CD4-positive, alpha-beta T cell treated with Interleukin-15 for 4 hours (primary cell): ENCODE measurements at places on chromosomes 3 and 15.
A peak's percentile ranks its signal among the peaks of the same experiment; 100 is the strongest.

DNA sequence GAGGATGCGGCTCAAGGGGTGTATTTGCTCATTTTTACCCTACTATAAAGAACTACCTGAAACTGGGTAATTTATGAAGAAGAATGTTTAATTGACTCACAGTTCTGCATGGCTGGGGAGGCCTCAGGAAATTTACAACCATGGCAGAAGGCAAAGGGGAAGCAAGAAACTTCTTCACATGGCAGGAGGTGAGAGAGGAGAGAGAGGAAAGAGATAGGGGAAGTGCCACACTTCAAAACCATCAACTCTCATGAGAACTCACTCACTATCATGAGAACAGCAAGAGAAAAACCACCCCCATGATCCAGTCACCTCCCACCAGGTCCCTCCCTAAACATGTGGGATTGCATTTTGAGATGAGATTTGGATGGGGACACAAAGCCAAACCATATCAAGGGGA lies 192.7 kb downstream of the DIPK2A start:
- no peak for DNase-seq

GRCh38 chr3:40414270-40414669 lies 27.3 kb downstream of the ENTPD3 start:
- no peak for DNase-seq

DNA sequence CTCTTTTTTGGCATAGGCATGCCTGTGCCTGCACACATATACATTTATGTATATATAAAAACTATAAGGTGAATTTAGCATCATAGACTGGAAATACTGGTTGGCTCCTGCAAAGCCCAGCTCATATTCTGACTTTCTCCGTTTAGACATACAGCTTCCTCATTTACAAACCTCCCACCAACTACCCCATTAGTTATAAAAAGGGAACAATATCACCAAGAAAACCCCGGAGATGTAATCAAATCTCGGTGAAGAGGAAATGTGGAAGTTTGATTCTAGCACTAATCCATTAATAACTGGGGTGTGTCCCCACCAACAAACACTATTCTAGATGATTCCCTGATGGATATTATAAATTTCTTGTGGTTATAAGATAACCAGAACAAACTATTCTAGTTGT lies 517.7 kb upstream of the TBL1XR1 start:
- DNase-seq: no peak

GRCh38 chr3:20066850-20067617 lies 26.8 kb downstream of the KAT2B start:
- DNase-seq: no peak

DNA sequence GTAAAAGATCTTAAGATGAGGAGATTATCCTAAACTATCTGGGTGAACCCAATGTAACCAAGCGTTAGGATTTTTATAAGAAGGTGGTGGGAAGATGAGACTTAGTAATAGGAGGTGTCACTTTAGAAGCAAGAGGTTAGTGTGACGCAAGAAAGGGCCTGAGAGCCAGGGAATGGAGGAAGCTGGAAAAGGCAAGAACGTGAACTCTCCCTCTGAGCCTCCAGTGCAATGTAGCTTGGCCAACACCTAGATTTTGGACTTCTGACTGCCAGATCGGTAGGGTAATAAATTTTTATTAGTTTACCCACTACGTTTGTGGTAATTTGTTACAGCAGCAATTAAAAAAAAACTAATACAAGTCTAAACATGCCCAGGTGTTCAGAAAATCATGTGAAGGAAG lies 20.8 kb upstream of the CNTN6 start:
- DNase-seq: no peak

DNA sequence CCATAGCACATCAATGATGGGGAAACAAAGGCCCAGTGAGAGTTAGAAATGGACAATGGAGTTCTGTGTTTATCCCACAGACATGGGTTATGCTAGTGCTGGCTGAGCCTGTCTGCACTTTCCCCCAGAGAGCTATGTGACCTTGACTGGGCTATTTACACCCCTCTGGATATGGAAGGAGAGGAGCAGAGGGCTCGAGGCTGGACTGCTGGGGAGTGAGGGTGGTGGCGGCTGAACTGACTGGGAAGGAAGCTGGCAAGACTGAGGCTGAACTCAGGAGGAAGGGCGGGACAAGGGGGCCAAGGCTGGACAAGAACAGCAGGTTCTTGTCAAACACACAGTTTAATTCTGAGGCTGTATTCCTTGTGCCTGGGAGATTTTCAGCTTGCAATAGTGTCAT lies 10.8 kb upstream of the INSYN1 start:
- DNase-seq: no peak

- DNase-seq: peak; percentile 45
Measured at GRCh38 chr15:44468709-44469385, 41.4 kb downstream of the CTDSPL2 start.

GRCh38 chr15:58307313-58307961 lies 124.4 kb upstream of the LIPC start:
- no peak for DNase-seq

DNA sequence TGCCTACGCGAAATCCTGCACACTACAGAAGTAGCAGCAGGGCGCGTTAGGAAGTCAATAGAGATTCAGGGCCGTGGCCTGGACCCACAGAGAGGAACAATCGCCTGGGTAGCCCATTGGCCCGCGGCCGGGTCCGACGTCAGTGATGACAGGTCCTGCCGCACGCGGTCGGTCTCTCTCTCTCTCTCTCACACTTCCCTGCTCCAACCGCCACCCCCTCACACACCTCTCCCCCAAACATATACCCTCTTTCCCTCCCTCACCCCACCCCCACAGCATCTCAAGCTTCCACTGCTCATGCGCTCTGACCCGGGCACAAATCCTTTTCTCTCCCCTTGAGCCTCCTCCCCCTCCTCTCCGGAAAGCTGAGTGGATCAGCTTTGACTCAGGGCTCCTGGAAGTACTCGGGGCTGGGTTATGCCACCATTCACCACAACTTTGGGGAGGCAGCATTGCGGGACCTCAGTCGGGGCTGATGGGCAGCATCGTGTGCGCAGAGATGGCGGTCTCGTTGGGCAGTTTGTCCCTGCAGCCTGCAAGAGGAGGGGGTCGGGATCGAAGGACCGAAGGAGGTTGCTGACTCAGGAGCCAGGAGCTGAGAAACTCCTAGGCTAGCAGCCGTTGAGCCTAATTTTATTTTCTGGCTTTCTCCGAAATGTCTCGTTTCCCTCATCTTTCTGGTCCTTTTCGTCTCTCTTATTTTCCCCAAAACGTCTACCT lies 9.0 kb downstream of the ZIC4 start:
- DNase-seq: no peak

GRCh38 chr15:35560870-35561269 lies 14.9 kb upstream of the DPH6 start:
- DNase-seq: no peak

DNA sequence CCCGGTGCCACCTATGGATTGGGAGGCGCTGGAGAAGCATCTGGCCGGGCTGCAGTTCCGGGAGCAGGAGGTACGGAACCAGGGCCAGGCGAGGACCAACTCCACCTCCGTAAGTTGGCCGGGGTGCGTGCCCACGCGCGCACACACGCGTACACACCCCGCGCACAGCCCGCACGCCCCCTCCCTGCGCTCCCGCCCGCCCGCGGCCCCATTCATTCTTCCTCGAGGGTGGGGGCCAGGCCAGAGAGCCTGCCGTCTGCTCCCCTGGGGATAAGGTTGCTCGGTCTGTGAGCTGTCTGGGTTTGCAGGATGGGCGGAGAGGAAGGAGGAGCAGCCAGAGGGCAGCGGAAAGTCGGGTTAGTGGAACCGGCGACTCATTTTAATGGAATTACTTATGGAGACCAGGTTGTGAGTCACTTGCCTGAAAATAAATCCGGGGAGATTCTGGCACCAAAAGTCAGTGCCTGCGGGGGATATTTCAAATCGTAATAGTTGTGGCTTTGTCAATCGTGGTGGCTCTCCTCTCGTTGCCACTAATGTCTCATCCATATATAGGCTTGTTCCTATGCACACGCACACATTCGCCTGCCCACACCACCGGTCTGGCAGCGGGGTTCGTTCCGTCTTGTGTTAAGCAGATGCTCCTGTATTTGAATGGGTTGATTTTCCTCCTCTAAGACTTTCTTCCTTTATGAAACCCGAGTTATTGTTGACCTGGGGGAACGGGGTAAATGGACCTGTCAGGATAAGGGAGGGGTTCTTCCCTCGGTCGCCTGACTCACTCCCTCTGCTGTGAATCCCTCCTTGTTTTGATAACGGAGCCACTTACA lies 223.4 kb upstream of the IL12A start:
- no peak for DNase-seq

DNA sequence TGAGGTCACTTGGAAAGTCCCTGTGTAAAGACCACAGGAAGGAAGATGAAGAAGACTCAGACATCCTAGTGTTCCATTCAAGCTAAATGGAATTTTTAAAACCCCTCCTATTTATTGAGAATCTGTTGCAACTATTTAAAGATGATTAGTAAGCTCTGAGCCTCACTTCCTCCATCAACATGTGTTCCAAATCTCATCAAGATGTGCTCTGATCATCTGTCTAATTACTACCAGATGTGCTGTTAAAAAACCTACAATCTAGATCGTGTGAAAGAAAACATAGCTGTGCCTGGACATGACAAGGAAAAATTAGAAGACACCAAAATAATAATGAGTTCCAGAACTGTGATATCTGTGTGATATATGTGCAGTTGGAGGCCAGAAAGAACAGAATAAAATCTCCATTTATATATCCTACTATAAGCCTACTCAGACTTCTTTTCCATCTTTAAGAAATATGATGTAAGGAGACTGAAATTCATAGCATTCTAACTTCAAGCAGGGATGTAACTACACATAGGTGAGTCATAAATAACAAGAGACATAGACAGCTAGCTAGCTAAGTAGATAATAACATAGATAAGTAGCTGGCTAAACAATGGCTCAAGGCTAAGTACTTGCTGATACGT lies 7.8 kb downstream of the XPC start:
- DNase-seq: no peak

DNA sequence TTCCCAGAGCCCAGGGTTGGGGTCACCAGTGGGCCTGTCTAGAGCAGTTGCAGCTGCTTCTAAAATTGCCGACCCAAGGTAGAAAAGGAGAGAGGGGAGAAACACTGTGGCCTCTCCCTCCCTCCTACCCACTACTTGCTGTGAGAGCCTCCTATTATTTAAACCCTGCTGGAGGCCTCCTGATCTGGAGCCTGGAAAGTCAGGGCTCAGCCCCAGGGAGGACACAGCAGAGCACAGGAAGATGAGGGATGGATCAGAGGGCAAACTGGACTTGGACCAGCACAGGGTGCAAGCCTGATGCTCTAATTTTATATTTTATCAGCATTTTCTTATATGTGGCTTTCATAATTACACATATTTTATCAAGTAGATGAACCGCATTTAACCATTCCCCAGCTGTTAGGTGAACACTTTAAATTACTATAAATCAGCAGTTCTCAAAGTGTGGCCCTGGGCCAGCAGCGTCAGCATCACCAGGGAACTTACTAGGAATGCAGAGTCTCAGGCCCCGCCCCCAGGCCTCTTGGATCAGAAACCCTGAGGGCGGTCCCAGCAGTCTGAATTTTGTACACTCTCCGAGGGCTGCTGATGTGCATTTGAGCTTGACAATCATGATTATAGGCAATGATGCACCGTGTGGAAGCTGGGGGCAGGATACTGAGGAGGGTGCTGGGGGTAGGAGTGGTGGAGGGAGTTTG lies 26.7 kb downstream of the SMAD3 start:
- DNase-seq: no peak

DNA sequence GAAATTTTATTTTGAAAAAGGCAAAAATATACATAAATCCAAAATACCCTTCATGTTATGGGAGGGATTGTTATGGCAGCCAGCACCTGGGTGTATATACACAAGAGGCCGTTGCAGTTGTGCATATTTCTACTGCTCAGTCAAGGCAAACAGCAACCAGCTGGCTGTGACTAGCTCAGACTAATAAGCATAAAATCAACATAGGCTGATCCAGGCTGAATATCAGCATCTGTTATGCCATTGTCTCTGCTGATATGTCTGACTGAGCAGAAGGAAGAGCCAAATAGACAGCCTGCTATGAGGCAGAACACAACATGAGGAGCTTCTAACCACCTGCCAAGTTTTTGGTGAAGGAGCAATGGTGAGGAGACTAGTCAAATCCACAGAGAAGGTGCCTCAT lies 457.5 kb upstream of the ALCAM start:
- DNase-seq: no peak

DNA sequence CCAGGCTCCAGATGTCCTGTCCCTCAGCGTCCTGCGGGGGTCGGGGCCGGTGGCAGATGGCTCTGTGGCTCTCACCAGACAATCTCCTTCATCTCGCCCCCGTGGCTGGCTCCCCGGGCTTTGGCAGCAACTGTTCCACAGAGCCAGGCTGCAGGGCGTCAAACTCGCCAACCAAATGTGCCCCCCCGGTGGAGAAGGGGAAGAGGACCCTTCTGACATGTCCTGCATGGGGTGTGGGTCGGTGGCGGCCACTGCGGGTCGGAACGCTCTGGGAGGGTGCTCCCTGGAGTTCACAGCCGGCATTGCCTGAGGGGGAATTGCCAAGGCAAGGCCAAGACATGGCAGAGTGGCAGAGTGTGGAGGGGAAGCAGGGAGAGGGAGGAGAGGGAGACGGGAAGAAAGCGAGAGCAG lies 36.0 kb downstream of the BDH1 start:
- no peak for DNase-seq

DNA sequence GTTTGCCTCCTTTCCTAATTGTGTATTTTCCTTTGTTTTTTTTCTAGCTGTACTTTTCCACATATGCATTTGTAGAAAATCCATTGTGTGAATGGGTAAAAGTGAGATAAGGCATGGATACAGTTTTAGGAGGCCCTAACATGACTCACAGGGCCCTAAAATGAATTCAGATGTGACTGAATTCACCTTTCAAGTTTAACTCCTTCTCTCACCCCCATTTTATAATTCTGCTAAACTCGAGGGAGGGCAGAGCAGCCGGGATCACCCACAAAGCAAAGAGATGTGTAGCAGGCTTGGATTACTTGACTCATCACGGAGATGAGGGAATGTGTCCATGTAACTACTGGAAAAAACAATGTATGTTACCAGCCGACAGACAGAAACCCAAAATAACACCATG lies 59.9 kb downstream of the FOXP1 start:
- no peak for DNase-seq

DNA sequence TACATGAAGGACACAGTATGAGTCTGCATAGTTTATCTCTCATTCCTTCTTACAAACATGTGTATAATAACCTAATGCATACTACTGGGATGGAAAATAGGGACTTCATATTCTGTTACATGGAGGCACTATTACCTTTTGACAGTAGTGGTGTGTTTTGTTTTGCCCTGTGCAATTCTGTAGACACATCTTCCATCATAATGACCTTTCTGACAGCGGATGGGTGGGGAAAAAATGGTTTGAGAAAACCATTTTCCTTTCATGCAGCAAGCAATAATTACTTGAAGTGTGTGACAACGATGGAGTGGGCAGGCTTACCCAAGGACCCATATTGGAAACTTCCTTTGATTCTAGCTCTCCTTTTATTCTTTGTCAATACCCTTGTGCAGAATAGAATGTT lies 153.6 kb upstream of the ONECUT1 start:
- DNase-seq: no peak

- DNase-seq: no peak
Measured at GRCh38 chr3:132421832-132422231, 4.5 kb downstream of the DNAJC13 start.

DNA sequence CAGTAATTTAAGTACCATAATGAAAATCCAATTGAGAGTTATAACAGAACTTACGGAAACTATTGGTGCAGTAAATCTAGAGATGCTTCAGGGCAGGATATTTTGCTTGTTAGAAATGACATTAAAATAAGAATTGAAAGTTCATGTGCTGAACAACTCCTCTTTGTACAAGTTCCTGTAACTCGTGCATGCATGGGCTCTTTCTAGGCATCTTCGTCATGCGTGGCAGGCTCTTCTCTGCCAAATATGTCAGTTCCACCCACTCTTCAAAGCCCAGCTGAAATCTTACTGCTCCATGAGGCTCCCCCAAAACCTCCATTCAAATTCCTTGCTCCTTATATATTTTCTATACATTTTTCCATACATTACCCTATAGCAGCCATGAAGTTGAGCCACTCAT lies 48.7 kb downstream of the FBN1 start:
- DNase-seq: no peak
